ENCODE measurements at places on chromosomes 11 and 22.

DNA sequence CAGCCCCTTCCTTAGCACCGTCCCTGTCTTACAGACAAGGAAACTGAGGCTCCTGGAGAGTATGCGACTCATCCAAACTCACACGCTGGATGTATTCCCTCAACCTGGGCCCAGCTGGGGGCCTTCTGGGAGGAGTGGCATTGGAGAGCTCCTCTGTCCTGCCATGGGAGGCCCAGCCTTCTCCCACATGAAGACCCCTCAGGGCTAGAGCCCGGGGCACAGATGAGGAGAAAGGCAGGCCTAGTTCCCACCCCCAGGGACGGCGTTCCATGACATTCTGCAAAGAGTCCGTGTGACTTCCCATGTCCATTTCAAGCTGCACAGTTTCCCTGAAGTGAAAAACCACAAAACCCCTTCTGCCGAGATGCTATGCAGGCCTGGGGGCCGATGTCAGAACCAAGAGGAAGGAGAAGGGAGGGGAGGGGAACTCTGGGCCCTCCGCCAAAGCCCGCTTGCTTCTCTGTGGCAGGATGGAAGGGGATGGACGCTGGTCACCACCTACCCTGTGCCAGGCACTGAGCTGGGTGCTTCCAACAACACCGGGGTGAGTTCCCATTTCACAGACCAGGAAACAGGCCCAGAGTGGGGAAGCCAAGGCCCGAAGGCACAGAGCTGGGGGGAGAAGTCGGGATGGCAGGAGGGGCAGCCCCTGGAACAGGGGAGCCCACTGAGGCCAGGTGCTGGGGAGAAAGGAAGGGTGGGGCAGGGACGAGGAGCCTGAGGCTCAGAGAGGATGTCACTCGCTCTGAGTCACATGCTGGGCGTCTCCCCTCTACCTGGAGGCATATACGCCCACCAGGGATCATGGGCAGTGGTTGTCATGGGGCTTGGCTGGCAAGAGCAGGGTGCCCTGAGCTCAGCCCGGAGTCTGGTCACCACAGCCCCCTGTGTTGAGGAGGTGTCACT lies 15.7 kb downstream of the RAC2 start:
- DNase-seq, result peak; percentile 31

- no peak for DNase-seq
Observed at GRCh38 chr11:9943386-9944110, 279.7 kb downstream of the SWAP70 start.

- DNase-seq, result no peak
Observed at GRCh38 chr22:47920380-47920959, 1158.0 kb downstream of the TBC1D22A start.

GRCh38 chr11:859394-860131 lies 16.9 kb downstream of the TSPAN4 start:
- DNase-seq, result no peak

DNA sequence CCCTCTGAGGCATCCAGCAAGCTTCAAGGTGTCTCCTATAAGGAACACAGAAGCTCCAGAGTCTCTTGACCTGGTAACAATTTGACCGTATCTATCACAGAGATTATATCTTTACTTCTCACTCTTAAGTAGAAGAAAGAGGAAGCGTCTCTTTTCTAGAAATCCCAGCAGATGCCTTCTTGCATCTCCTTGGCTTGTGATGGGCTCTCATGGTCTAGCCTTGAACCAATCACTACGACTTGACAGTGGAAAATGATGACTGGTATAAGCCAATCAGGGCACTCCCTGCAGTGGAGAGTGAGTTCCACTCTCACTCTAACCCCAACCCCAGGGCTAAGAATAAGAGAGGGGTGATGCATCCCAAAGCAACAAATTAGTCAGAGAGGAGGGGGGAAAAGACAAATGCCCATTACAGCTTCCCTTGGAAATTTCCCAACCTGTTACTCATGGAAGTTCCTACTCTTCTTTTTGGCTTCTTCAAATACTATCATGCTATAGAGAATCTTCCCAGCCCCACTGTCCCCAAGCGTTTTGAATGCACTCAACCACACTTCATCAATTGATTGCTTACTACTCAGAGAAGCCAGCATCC lies 293.5 kb downstream of the MN1 start:
- DNase-seq, result no peak
